Daoy (cell line): ENCODE measurements at places on chromosomes 3 and 15. TPM values are rescaled to one million over a fixed set of nuclear protein-coding genes. Genes with fewer than 3 reads are reported as not detected.

Gene TUSC7
- not detected in 2 replicates for total RNA-seq

Gene GOLGA6A
- 0.06 TPM in 1 of 2 replicates, not detected in the other for total RNA-seq

Gene UROC1
- not detected in 2 replicates for total RNA-seq

Gene FEZF2
- total RNA-seq: not detected in 2 replicates

Gene CD200R1
- total RNA-seq: 0.09 TPM in 1 of 2 replicates, not detected in the other

Gene HIGD2B
- not detected in 2 replicates for total RNA-seq

- DNase-seq: no peak
Observed at GRCh38 chr3:7682822-7683229, 818.8 kb upstream of the LMCD1 start.

- DNase-seq: no peak
Observed at GRCh38 chr3:12566976-12567375, 10.1 kb downstream of the MKRN2 start.

- no peak for DNase-seq
Observed at GRCh38 chr15:50224606-50225005, 40.9 kb downstream of the HDC start.

DNA sequence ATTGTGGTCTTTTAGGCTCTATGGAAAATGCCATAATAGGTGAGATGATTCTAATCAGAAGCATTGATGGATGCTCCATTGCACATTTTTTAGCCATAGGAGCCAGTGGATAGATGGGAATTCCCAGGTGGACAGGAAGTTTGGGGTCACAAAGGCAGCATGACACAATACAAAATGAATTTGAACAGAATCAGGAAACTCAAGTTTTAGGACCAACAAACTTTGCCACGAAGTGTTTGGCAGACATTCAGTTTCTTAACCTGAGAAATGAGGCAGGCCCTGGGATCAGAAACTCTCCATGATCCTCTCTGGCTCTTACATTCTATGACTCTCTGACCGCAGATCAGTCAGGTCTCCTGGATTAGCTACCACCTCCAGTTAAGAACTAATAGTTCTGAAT is 275.4 kb downstream of the TIGIT start:
- DNase-seq: peak; percentile 26

DNA sequence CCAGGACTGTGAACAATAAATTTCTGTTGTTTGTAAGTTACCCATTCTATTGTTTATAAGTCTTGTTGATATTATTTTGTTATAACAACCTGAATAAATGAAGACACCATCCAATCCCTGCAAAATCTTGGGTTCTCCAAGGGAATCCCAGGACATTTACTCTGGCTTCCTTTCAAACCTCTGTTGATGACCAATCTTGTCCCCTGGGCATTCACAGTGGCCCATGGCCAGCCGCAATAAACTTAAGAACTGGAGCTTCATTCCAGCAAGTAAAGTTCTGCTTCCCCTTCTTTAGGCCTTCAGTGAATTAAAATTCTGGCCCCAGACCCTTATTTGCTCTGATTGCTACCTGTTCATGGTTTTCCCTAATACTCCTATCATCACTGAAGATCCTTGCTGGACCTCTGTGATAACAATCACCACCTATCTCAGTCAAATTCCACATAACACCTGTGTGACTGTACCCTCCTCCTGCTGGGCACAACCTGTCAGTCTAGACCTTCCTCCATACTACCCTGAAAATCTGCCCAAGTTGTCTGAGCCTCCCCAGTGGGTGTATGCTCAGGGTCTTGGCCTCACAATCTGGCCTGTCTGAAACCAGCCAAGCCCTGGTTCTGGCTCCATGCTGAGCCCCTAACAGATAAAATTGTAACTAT is 153.1 kb downstream of the SEMA6D start:
- peak; percentile 4 for DNase-seq

GRCh38 chr3:117485841-117486240 is 776.3 kb downstream of the TUSC7 start:
- no peak for DNase-seq

DNA sequence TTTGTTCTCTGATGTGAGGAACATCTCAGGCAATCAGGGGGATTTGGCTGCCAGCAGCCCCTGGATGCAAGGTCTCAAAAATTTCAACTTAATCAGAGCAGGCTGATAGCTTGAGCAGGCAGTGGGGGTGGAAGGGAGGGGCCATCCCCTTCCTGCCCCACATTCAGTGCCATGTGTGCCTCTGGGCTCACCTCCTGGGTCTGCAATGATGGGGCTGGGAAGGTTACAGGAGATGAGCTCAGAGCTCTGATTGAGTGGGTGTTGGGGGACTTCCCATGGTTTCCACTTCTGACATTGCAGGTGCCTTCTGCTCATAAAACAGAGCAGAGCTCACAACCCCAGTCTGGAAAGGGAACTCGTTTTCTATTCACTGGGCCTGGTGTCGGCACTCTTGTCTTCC is 37.0 kb downstream of the PARP16 start:
- peak; percentile 10 for DNase-seq

GRCh38 chr3:79517766-79518413 is 249.9 kb downstream of the ROBO1 start:
- peak; percentile 29 for DNase-seq

GRCh38 chr15:58805095-58805494 is 34.0 kb downstream of the MINDY2 start:
- no peak for DNase-seq

GRCh38 chr3:94778289-94778688 is 715.4 kb downstream of the NSUN3 start:
- no peak for DNase-seq

- DNase-seq: no peak
Observed at GRCh38 chr15:28109626-28110455, 10.7 kb upstream of the OCA2 start.

DNA sequence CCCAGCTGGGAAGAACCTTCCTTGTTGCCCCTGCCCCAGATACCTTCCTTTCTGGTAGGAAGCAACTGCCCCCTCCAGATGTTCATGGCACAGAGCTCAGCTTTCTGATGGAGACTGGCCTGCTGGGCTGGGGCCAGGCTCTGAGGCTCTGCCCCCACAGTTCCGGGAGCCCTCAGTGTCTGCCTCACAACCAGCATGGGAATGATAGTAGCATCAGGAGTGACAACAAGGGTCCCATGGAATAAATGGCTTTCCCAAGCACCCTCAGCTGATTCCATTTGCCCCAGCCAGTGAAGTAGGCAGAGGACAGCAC is 65.6 kb upstream of the IQSEC1 start:
- DNase-seq: no peak

- DNase-seq: no peak
Observed at GRCh38 chr3:5310509-5310908, 123.0 kb downstream of the EDEM1 start.

DNA sequence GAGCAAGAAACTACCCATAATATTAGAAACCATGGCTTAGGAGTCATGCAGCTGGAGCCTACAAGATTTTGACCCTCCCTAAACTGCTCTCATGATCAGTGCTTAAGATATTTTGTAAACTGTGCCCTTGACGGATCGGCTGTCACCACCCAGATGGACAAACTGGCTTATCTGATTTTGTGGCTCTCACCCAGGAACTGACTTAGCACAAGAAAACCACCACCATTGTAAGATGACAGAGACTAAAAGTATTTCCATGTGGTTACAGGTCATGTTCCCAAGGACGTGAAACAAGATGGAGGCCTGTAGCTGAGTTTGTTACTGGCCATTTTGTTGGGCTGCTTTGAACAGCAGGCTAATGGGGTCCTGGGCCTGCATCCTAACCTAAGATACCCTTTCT is 940.9 kb downstream of the OTOL1 start:
- DNase-seq: peak; percentile 41
